NCI-H1105 (cell line): ENCODE measurements at places on chromosomes 11 and 22.

DNA sequence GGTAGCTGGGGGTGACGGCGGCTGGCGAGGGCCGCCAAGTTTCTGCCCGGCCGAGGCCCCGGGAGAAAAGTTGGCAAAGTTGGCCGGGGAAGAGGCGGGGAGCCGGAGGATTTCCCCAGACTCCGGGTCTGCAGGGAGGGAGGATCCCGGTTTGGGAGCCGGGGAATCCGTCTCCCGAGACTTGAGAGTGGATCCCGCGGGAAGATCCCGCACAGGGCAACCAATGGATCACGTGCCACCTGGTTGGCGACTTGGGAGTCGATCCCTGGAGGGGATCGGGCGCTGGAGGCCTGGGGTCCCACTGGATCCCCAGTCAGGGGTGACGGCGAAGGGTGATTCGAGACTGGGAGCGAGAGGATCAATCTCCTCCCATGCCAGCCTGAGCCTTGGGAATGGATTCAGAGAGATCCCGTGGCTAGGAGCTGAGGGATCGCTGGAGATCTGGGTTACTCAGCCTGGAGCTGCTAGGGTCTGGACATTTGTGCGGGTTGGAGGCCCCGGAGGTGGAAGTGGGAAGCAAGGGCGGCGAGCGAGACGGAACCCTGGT lies 394 bp downstream of the KIAA1671 start:
- peak; percentile 45 for DNase-seq

DNA sequence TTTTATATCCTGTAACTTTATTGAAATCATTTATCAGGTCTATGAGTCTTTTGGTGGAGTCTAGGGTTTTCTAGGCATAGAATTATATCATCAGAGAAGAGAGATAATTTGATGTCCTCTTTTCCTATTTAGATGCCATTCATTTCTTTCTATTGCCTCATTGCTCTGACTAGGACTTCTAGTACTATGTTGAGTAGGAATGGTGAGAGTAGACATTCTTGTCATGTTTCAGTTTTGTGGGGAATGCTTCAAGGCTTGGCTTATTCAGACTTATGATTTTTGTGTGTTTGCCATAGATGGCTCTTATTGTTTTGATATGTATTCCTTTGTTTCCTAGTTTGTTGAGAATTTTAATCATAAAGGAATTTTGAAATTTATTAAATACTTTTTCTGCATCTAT lies 1078.3 kb downstream of the FAM181B start:
- DNase-seq = no peak

DNA sequence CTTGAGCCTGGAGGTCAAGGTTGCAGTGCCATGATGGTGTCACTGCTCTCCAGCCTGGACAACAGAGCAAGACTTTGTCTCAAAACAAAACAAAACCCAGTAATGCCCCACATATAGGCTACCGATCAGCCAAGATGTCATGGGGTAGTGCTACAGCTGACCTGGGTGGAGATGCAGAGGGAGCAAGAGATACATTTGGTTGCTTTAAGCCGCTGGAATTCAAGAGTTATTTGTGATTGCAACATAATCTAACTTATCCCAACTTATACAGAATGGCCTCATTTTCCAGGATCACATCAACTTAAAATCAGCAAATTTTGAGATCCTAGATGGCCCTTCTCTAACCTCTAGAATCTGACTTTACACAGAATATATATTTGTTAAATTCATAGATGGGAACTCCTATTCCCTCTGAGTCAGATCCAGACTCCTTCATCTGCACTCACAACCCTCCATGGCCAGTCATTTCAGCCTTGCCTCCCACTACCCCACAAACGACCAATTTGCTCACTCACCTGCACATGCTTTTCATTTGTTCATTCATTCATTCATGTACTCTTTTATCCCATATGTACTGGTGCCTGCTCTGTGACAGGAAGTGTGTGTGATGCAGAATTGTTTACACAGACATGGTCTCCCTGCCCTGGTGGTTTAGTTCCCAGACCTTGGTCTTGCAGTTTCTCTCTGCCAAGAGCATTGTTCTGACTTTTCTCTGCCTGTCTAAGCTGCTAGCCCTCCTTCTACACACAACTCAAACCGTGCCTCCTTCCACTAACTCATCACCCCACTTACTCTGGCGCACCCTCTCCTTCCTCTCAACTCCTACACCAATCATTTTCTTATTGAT lies 24.1 kb upstream of the APLNR start:
- no peak for DNase-seq

DNA sequence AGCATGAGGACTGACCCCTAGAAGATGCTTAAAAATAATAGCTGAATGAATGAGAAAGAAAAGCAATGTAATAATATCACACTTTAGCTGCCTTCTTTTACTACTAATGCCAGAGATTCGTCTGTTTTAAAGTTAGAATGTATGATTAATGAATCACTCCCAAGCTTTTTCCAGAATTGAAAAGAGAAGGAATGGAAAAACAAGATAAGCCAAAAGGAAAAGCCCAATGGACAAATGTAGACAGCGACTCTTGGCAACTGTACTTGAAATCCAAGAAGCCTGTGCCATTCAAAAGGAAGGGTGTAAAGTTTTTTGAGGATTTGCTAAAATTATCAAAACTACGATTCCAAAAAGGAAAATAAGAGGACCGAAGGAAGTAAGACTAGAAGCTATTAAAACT lies 40.8 kb upstream of the PAMR1 start:
- no peak for DNase-seq

GRCh38 chr11:75107187-75107586 lies 10.5 kb upstream of the OR2AT4 start:
- DNase-seq = no peak

DNA sequence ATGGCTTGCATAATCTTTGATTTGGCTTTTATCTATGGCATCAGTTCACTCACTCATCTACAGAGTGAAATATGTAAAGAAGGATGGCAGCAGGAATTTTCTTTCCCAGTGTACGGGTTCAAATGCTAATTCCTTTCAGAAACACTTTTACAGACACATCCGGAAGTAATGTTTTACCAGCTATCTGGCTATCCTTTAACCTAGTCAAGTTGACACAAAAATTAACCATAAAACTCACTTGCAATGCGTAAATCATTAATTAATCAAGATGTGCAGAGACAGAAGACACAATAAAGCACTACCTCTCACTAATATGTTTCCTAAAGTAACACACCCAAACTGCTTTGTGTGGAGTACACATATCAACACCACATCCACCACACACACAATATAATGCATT lies 378.9 kb upstream of the ANO3 start:
- DNase-seq = no peak

- DNase-seq = peak; percentile 24
Observed at GRCh38 chr11:68632802-68633201, 51.5 kb upstream of the GAL start.

DNA sequence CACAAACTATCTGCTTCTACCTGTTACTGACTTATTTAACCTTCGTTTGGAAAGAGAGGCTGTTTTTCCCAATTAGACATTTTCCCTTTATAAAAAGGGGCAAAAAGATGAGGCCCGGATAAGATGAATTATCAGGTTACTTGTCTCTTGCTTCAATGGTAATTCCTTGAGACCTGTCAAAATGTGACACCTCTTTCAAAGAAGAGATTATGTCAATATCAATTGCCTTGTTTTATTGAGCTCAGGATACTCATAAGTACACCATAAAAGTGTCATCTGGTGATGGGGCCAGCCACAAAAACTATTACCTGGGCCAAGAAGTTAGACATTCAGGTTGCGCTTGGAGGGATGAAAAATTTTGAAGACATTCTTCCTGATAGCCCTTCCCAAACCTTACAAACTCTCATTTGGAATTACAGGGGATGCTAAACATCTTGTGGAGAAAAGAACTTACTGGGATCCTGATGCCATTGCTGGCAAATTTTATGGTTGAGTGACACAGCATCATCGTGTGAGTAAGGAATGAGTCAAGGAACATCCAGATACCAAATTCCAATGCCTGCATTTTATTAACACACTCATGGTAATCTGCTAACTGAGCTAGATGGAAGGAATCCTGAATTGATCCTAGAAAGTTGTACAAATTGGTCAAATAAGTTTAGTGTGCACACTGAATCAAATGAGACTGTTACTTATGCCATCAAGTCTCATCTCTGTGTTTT lies 1071.2 kb downstream of the LRRC4C start:
- no peak for DNase-seq

DNA sequence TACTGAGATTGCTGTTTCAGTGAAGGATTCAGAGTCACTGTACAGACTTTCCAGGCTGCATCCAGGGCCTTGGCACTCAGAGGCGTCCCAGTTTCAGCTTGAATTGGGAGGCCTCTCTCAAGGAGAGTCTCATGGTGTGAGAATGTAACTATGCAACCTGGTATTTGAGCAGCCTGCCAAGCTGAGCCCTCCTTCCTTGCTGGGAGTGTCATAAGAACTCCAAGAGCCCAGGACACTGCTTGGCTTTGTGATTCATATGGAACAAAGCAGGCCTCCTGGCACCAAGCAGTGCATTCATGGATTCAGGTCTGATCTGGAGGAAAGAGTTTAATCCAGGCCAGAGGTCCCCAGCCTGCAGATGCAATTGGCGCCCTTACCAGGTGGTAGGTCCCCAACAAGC lies 171.7 kb downstream of the DBX1 start:
- no peak for DNase-seq

DNA sequence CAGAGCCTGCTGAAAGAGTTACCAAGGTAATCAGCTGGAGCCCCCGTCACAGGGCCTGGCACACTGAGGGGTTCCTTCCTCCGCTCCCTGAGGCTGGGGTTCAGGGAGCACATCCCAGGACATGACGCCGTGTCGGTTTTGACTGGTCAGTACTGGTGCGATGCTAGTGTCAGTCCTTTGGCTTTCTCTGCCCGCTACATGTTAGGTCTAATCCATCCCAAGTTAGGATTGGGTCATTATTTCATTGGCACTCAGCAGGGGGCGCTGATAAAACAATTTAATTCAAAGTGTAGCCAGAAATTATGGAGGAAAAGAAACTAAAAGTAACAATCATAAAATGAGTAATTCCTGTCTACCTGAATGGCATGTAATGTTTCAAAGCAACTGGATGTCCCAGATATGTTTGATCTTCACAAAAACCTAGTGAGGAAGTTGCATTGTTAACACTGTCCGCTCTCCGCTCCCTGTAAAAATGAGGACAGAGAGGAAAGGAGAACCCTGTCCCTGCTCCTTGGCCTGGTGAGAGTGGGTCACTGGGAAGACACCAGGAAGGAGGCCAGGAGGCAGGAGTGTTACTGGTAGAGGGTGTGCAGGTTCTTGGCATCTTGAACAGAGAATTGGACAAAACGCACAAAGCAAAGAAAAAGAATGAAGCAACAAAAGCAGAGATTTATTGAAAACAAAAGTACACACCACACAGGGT lies 27.1 kb downstream of the TSKU start:
- no peak for DNase-seq

DNA sequence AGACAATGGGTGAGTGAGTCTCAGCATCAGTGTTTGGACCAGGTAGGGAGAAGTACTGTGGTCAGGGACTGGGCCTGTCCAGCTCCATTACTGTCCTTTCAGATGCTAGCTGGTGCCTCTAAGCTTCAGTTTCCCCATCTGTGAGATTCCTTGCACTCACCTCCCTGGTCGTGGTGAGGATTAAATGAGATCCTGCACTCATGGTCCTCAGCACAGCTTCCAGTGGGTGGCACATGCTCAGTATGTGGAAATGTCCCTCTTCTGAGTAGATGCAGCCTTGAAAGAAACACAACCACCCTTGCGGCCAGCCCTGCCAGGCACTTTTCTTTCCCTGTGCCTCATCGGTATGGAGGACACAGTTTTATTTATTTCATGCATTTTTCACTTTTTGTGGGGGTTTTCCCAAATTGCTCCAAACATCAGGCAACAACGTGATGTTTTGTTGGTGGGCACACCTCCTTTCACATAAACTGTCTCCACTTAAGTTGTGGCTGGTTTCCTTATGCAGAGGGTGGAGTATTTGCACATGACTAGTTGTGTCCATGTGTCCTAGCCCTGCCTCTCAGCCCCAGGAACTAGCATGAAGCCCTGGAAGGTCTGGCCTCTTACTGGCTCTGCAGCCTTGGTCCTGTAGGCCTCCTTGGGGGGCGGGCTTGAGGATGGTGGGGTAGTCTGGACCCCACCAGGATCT lies 1.1 kb downstream of the LZTR1 start:
- DNase-seq = no peak

DNA sequence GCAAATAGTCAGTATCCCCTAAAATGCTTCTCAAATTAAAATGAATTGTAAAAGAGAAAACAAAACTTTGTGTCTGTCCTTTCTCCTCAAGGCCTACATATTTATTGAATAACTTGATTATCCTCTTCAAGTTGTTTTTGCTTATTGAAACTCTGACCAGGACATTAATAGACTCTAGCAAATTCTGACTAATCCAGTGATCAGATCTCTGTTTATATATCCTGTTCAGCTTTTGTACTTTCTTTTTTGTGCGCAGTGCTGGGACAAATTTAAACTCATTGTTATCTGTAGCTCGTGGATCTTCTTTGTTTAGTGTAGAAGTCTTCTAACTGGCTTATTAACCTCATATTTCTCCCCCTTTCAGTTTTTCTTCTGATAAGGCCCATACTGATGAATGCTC lies 139.9 kb upstream of the SORL1-AS1 start:
- DNase-seq = no peak

GRCh38 chr11:102791271-102792036 lies 6.5 kb downstream of the MMP1 start:
- no peak for DNase-seq

DNA sequence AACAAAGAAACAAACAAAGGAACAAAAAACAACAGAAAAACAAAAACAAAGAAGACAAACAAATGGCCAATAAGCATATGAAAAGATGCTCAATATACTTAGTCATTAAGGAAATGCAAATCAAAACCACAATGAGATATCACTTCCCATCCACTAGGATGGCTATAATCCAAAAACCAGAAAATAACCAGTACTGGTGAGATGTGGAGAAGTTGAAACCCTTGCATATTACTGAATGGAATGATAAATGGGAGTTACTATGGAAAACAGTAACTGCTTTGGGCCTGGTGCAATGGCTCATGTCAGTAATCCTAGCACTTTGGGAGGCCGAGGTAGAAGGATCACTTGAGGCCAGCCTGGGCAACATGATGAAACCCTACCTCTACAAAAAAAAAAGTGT lies 44.9 kb upstream of the RBFOX2 start:
- no peak for DNase-seq

- no peak for DNase-seq
Observed at GRCh38 chr11:97087419-97087818, 697.6 kb downstream of the JRKL start.

GRCh38 chr11:121559606-121560200 lies 106.9 kb upstream of the SORL1-AS1 start:
- peak; percentile 57 for DNase-seq

GRCh38 chr11:10478574-10479550 lies 23.8 kb downstream of the AMPD3 start:
- no peak for DNase-seq

DNA sequence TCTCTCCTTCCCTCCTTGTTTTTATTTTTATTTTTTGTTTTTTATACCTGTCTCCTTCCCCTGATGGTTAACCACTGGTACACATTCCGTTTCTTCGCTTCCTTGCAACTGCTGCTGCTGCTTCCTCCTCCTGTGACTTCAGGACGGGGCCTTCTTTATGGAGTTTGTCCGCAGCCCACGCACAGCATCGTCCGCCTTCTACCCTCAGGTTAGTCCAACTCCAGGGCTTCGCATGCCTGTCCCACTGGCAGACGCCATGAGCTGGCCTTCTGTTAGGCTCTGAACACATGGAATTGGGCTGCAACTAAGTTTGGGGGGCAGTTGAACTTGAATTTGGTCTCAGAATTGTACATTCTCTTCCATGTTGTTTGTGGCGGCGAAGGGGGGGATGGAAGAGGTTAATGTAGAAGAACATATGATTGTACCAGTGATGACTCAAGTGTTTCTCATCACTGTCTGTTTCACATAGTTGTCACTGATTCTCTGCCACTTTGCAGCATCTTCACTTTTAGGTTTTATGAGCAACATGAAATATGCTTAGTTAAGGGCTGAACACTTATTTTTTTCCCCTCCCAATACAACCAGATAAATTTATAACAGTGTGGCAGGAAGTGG lies 83.0 kb upstream of the YWHAH start:
- no peak for DNase-seq
